Liver (tissue), 10 donors: ENCODE measurements at places on chromosomes 6 and 20. TPM values are rescaled to one million over a fixed set of nuclear protein-coding genes. Genes with fewer than 3 reads are reported as not detected.

The IER3 gene
- 1.3 TPM for total RNA-seq

GRCh38 chr20:48761023-48761785 is 66.6 kb downstream of the PREX1 start:
- no peaks in the 10 kb centered on the region for H3K27me3 ChIP-seq
- peak overlapping the region; percentile 60 for H3K27ac ChIP-seq
- no peak for DNase-seq
- no peak overlapping the region for H3K4me3 ChIP-seq
- H3K36me3 ChIP-seq, result no peaks in the 10 kb centered on the region

DNA sequence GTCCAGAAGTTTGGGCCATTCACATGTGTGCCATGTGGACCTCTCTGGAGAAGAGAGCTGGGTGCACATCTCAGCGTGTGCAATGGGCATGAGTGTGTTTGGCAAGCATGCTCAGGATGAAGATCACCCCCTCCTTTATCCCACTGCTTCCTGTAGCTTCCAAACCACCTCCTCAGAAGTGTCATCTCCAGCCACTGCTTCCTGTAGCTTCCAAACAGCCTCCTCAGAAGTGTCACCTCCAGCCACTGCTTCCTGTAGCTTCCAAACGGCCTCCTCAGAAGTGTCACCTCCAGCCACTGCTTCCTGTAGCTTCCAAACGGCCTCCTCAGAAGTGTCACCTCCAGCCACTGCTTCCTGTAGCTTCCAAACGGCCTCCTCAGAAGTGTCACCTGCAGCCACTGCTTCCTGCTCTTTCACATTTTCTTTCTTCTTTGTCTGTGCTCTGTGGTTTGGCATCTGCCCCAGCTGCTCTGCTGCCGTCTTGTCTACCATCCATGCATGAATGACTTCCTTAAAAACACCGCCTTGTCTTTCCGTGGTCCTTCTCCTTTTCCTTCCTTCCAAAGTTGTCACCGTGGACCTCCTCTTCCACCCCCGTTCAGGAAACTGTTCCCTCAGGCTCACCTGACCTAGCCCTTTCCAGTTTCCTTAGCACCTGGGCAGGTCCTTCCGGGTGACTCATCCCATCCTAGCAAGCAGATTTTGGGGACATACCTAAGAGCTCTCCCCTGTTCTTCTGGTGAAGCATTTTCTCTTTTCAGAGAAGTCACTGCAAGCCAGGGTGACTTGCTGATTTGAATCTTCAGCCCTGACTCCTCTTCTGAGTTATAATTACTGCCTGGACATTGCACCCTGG is 43.5 kb upstream of the TIAM2 start:
- no peaks in the 10 kb centered on the region for H3K36me3 ChIP-seq
- H3K27me3 ChIP-seq, result no peaks in the 10 kb centered on the region
- H3K4me1 ChIP-seq, result no peaks in the 10 kb centered on the region
- DNase-seq, result no peak
- H3K4me3 ChIP-seq, result no peak overlapping the region

DNA sequence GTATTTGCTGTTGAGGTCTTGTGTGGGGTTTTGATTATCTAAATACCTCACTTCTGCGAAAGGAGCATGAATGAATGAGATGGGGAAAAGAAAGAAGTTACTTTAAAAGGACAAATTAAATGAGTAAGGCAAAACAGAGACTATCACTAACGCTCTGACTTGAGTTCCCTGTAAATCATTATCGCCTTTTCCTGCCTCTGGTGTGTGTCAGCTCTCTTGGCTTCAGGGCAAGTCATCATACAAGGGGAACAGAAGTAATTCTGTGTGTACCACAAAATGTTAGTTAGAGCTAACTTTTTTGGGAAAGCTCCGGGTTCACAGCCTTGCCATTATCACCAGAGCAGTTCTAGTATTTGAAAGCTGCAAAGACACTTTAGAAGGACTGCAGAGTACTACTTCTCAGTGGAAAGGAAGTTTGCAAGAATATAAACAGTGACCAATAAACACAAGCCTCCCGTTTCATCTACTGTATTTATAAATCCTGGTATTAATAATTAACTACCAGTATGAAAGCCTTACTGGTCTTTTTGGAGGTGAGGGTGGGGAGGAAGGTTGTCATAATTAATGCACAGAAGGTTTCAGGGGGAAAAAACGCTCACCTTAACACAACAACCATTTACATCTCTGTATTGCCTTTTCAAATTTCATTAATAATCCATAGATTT is 1.2 kb downstream of the DZANK1 start:
- peaks cover 3% of the 10 kb centered on the region for H3K36me3 ChIP-seq
- peaks cover 26% of the 10 kb centered on the region for H3K4me1 ChIP-seq
- DNase-seq, result no peak

DNA sequence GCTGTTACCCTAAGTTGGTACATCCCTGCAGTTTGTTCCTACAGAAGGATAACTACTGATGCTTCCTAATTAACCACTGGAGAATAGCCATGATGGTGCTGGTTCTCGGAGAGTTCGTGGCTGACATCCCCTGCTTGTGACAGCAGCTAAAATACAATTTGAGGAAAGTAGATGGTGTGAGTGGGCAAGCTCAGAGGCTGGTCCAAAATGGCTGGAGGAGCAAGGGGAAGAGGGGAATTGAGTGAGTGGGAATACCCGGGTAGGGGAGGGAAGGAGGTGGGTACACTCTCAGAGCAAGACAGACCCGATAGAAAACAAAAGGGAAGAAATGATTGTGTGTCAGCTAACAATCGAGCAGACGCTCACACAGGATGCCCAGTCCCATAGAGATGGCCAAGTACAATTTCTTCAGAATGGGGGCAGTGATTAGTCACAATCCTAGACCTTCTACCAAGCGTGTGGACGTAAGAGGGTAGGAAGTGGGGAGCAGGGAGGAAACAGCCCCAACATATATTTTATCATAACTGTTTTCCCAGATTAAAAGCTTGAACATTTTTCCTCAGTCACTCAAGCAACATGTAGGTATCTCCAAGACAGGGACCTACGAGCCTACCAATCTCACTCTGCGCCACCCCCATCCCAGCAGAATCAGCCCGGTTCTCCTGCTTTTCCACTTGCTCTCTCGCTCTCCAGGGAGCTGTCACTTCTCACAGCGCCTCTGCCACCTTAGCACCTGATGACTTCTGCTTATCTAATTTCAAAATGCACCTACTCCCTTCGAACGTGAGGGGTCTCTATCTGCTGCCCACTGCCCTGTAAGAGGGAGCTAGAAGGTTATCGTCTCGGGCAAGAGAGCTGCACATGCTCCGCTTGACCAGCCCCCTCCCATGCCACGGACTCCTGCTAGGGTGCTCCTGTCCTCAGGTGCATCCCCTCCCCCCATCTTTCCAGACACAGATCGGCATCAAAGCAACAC is 26.2 kb downstream of the RIPOR2 start:
- H3K4me3 ChIP-seq, result no peak overlapping the region
- no peaks in the 10 kb centered on the region for H3K36me3 ChIP-seq
- peaks cover 18% of the 10 kb centered on the region for H3K4me1 ChIP-seq
- H3K27me3 ChIP-seq, result peaks cover 3% of the 10 kb centered on the region
- H3K27ac ChIP-seq, result peak overlapping the region; percentile 12

- no peaks in the 10 kb centered on the region for H3K27me3 ChIP-seq
- H3K27ac ChIP-seq, result no peak overlapping the region
- H3K36me3 ChIP-seq, result no peaks in the 10 kb centered on the region
- no peaks in the 10 kb centered on the region for H3K4me1 ChIP-seq
- no peak for DNase-seq
Measured at GRCh38 chr6:142118925-142119324, 13.8 kb upstream of the GJE1 start.
